ENCODE measurements at places on chromosomes 4 and X.

DNA sequence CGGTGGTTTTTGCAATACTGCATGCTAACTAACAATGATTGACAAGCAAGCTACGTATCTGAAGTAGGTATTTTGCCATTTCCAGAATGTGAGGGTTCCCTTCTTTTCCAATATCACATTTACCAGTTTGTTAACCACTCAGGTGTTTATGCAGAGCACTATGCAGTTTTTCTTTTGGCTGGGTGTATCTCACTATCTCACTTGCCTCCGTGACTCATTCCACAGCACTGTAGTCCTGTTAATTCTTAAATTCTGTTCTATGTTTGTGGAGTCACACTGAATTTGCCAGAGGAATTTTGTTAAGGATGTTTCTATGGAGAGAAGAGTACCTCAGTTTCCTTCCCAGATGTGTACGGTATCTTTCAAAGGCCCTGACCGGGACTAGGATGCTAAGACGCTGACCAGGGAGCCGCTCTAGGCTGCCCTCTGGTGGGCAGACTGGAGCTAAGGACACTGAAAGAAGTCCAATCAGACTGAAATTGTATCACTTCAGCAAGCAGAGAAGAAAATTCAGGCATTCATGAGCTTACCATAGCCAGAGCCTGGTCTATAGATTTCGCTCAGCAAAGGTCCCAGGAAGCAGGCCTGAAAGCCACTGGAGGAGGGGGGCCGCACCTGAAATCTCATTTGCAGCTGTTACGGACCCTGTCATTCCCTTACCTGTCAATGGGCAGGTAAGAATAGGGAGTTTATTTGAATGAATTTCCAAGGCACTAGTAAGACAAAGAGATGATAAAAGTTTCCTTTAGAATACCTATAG is 388.4 kb upstream of the SPOCK3 start:
- no peak for DNase-seq

- no peak for DNase-seq
Observed at GRCh38 chrX:153379971-153380581, 21.1 kb downstream of the PNMA6E start.

GRCh38 chr4:38567457-38567856 is 96.5 kb upstream of the KLF3 start:
- no peak for DNase-seq

GRCh38 chr4:2300431-2301224 is 38.7 kb upstream of the MXD4 start:
- DNase-seq: no peak

GRCh38 chr4:39335566-39335965 is 30.6 kb downstream of the RFC1 start:
- no peak for DNase-seq

- no peak for DNase-seq
Observed at GRCh38 chr4:1566838-1567518, 117.1 kb downstream of the FAM53A start.

- no peak for DNase-seq
Observed at GRCh38 chr4:37732526-37733186, 46.5 kb upstream of the RELL1 start.

GRCh38 chr4:152020073-152020472 is 259.3 kb upstream of the GATB start:
- no peak for DNase-seq

GRCh38 chr4:51942108-51942832 is 77.9 kb downstream of the LRRC66 start:
- no peak for DNase-seq

DNA sequence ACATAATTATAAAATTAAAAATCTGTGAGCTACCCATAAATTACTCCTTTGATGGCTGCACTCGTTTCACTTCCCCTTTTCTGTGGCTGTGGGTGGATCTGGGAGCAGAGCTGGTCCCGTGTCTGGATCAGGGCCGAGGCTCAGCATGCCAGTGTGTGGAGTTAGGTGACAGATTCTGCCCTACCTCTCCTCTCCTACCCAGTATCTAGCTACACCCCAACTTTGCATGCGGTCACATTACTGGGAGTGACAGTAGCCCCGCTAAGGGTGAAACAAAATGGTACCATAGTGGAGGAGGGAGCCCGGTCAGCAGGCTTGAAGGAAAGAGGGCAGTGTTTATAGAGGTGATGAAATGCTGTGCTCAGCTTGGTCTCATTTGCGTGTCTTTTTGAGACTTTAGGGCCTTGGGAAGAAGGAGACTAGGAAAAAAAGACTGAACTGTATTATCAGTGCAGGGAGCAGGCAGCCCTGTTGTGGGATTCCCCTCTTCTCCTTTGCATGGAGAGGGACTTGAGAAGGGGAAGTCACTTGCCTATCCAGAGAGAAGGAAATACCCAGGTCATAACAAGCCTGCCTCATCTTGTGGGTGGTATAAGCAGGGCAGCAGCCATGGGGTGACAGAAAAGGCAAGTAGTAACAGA is 48.4 kb downstream of the ARHGAP10 start:
- no peak for DNase-seq

- DNase-seq: no peak
Observed at GRCh38 chr4:10832806-10833628, 148.4 kb upstream of the CLNK start.
